ENCODE measurements at places on chromosomes 6 and 20.
A peak's percentile ranks its signal among the peaks of the same experiment; 100 is the strongest.

GRCh38 chr6:145583753-145584152 lies 151.6 kb downstream of the EPM2A start:
- DNase-seq = no peak

DNA sequence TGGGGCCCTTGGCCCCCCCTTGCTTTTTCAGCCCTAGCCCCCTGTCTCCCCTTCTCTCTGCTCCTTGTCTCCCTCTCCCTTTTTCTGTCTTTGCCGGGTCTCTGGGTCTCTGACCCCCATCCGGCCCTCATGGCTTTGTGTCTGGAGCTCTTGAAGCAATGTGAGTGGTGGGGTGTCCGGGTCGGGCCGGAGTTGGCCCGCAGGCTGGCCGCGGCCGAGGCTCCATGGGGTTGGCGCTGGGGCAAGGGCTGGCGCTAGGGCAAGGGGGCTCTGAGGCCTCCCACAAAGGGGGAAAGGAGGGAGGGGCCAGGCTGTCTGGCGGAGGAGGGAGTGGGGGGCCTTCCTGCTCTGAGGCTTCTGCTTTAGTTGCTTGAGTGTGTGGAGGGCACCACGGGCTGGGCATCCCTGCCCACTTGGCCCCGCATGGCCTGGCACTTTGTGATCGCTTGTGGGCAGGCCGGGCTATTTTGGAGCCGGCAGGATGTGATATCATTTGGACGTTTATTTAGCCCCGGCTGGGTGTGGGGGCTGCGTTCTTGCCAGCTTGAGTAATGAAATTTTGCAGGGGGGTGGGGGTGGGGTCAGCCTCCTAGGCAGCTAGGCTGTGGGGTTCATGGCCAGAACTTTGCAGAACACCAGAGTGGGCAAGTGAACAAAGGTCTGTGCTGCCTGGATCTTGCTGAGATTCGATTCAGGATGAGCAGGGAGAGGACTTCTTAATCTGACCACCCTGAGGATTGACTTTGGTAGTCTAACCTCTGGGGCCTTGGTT lies 78.7 kb upstream of the MYL9 start:
- DNase-seq = peak; percentile 56

- peak; percentile 58 for DNase-seq
Observed at GRCh38 chr6:44655412-44656342, 268.2 kb downstream of the CDC5L start.

GRCh38 chr6:119284861-119285521 lies 64.6 kb downstream of the MAN1A1 start:
- DNase-seq = peak; percentile 34

DNA sequence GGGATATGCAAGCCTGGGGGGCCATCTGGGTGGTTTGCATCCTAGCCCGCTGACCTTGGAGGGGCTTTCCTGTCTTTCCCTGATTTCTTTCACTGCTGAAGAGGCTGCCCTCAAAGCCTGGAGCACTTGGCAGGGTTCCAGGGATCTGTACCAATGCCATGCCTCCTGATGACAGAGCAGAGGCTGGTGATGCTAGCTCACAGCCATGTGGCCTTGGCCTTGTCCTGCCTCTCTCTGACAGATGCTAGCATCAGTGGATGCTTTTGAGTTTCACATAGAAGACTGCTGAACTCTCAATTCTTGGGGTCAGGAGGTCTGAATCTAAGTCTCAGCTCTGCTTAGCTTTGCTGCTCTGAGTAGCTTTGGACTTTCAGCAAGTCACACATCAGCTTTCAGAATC lies 21.9 kb upstream of the RREB1 start:
- DNase-seq = peak; percentile 16

Measured in PC-3 (cell line).